ENCODE measurements at places on chromosomes 7 and 10.

DNA sequence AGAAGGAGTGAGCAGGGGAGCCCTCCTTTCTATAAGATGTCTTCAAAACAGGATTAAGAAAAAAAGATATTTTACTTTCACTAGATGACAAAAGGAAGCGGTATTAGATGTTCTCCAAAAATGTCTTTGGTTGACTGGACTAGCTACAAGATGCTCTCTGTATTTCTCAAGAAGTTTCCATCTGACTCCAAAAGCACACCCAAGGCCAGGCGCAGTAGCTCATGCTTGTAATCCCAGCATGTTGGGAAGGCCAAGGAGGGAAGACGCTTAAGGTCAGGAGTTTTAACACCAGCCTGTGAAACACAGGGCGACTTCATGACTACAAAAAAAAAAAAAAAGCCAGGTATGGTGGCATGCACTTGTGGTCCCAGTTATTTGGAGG lies 84.5 kb downstream of the PIP4K2A start:
- no peak for DNase-seq

- DNase-seq = no peak
These were observed 684 bp upstream of the ATXN7L1 start for GRCh38 chr7:105876964-105877601.

- DNase-seq = no peak
These were observed 146.3 kb downstream of the TCF7L2 start for GRCh38 chr10:113096128-113096996.

- no peak for DNase-seq
These were observed 105.1 kb upstream of the ANLN start for GRCh38 chr7:36284456-36285090.

DNA sequence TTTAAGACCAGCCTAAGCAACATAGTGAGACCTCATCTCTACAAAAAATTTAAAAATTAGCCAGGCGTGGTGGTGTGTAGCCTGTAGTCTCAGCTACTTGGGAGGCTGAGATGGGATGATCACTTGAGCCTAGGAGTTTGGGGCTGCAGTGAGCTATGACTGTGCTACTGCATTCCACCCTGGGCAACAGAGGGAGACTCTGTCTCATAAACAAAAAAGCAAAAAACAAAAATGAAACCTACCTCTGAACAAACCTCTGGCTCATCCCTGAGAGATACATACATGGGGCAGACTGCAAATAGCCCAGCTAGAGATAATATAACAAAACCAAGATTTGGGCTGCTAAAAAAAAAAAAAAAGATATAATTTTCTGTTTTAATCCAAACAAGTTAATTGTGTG lies 19.5 kb downstream of the C10orf67 start:
- no peak for DNase-seq

DNA sequence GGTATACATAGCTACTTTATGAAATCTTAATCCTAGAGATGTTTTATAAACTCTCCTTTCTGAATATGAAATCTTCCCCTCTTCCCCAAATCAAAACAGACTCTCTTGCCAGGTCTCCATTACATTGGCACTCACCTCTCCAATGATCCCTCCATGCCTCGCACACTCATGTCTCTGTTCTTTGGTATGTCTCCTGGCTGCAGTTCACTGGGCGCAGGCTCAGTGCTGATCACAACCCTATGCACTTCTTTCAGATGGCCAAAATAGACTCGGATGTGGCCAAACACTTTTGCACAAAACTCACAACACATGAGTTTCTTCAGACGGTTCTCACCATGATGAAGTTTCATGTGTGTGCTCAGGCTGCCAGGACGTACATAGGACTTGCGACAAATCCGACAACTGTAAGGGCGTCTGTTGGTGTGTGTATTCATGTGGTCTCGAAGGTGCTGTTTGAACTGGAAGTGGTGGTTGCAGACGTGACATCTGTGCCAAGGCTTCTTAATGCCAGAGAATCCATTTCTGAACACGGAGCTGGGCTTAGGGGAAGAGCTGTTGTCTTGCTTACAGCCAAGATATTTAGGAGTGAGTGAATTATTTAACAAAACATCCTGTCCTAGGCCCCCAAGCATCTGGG lies 183.2 kb downstream of the ZNF438 start:
- DNase-seq = no peak

DNA sequence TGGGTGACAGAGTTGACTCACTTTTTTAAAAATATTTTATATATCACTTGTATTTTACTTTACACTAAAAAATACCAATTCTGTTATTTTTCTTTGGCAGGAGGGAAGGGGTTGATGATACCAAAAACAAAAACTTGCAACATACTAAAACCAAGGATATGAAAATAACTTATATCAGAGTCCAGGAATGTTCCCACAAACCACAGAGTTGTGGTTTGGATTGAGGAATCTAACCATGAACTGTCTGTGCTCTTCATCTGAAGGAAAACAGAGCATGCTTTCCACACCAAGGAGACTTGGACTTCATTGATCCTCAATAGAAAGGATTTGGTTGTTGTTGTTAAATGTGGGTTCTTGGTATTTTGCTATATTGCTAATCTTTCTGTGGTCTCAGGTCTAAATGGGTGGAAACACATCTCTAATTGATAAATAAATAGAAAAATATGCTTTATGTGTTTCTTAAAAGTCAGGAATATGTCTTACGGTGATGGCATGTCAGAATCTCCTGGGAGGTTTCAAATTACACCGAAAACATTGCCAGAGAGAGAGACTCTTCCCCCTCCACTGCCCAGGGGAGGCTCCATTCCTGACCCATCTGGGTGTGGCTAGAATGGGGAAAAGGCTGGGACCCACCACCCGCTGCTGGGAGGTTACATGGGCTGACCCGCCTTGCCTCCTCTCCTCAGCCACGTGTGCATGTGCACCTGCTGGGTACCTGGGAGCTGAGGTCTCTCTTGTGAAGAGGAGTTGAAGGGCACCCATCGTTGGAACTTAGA lies 46.9 kb upstream of the STK17A start:
- no peak for DNase-seq

- DNase-seq = no peak
These were observed 212.1 kb upstream of the PPP1R3A start for GRCh38 chr7:114130866-114131265.

DNA sequence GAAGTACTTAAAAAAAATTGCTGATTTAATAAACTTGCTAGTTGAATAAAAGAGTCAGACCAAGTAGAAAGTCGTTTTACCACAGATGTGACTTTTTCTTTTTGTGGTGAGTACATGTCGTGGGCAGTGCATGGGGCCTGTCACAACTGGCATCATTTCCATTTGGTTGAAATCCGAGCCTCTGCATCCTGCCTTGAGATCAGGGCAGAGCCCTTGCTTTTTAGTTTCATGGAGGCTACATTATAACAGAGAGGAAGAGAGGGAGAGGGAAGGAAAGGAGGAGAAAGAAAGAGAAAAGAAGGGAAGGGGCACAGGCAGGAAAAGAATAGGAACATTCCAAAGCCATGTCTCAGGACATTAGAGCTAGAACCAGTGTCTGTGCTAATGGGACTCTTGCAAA lies 20.4 kb upstream of the INSYN2A start:
- DNase-seq = no peak

- DNase-seq = no peak
These were observed 153.0 kb upstream of the PPP2R2D start for GRCh38 chr10:131747791-131748190.

GRCh38 chr10:11532306-11532705 lies 79.1 kb downstream of the USP6NL start:
- DNase-seq = no peak

DNA sequence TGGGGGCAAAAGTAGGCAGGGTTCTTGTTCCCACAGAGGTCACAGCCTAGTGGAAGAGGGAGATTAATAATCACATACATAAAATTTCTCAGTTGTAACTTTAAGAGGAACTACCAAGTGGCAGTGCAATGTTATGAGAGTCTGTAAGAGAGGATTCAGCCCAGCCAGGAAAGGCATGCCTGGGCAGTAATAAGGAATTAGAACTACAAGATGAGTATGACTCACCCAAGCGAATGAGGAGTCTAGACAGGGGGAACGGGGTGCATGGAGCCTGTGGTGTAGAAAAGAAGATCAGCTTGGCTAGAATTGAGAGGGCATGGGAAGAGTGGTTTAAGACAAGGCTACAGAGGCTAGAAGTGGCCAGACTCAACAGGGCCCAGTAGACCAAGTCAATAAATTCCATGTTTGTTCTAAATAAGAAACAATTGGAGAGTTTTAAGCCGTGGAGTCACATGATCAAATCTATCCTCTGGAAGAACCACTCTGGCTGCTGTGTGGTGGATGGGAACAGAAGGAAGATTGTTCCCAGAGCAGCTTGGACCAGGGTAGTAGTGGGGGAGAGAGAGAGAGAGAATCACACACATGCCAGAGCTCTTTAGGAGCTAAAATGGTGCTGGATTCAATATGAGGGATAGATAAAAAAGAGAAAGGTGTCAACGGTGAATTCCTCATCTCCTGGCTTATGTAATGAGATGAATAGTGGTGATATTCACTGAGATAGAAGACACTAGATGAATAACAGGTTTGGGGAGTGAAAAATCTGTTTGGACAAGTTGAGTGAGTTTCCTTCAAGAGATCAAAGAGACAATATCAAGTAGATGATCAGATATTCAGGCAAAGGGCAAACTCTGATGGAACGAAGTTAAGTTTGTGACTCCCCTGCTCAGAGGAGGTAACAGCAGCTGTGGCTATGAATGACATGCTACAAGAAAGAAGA lies 265.1 kb downstream of the FGFR2 start:
- DNase-seq = no peak

DNA sequence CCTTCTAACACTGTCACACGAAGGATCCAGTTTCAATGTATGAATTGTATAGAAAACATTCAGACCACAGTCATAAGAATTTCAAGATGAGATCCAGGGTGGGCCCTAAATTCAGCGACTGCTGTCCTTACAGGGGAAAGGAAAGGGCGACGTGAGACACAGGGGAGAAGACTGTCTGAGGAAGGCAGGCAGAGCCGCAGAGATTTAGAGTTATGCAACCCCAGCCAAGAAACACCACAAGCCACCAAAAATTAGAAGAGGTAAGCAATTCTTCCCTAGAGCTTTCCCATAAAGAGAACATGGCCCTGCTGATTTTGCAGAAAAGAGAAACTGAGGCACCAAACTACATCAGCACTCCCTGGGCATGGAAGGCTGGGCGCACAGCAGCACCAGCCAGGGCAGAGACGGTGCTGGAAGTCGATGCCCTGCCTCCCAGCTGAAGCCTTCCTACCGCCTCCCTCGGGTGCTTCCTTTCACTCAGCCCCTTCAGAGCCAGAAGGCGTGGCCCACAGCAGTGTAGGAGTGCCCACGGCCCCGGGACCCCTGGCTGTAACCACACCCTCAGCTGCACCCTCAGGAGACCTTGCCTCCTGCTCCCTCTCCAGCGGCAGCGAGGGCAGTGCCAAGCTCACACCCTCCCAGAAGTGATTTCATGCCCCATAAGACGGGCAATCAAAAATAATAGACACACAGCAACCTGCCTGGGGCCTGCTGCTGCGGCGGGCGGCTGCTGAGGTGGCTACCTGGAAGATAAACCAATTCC lies 81.0 kb upstream of the LRRC4 start:
- no peak for DNase-seq

- no peak for DNase-seq
These were observed 143.2 kb downstream of the SRPK2 start for GRCh38 chr7:105245398-105246114.

GRCh38 chr7:105353752-105354328 lies 34.9 kb downstream of the SRPK2 start:
- no peak for DNase-seq

DNA sequence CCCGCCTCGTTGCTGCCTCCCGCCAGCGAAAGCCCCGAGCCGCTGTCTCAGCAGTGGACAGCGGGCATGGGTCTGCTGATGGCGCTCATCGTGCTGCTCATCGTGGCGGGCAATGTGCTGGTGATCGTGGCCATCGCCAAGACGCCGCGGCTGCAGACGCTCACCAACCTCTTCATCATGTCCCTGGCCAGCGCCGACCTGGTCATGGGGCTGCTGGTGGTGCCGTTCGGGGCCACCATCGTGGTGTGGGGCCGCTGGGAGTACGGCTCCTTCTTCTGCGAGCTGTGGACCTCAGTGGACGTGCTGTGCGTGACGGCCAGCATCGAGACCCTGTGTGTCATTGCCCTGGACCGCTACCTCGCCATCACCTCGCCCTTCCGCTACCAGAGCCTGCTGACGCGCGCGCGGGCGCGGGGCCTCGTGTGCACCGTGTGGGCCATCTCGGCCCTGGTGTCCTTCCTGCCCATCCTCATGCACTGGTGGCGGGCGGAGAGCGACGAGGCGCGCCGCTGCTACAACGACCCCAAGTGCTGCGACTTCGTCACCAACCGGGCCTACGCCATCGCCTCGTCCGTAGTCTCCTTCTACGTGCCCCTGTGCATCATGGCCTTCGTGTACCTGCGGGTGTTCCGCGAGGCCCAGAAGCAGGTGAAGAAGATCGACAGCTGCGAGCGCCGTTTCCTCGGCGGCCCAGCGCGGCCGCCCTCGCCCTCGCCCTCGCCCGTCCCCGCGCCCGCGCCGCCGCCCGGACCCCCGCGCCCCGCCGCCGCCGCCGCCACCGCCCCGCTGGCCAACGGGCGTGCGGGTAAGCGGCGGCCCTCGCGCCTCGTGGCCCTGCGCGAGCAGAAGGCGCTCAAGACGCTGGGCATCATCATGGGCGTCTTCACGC lies 825 bp downstream of the ADRB1 start:
- no peak for DNase-seq

DNA sequence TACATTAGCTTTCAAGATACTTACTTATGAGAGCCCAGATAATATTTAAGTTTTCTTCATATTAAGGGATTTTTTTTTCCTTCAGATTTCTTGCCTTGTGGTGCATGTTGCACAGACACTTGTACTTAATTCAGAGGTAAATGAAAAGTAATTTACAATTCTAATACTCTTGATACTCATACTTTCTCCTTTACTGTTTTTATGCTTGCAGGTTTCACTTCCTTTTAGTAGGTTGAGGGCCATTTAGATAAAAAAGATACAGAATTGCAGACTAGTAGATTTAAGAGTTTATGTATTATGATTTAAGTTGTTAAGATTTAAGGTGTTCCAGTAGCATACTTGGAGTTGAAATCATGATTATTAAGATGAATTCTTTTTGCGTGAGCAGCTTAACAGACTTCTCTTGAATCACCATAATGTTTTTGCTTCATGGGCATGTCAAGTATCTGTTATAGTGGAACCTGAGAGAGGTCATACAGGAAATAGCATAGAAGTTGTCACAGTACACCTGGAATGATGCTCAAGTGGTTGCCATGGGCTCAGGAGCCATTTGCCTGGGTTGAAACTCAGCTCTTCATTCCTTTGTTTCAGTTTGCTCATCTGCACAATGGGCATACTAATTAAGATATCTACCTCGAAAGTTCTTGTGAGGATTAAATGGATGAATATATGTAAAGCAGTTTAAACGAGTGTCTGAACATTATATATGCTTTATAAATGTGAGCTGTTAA lies 174.8 kb upstream of the PRPS1L1 start:
- no peak for DNase-seq

- no peak for DNase-seq
These were observed 26.4 kb downstream of the RPS24 start for GRCh38 chr10:78059906-78060702.

DNA sequence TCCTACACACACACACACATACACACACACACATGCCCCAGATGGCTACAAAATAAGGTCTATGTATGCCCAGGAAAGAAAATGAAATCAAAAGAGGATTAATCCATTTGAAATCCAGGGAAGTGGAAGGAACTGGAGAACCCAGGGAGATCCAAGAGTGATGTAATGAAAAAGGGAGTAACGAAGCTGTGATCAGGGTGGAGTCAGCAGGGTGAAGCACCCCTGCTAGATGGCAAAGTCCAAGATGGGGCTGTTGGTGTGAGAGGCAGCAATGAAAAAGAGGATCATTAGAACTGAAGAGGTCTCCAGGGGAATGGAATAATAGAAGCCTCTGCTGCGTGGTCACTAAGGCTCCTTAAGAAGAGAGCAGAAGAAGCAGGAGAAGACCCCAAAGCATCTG lies 43.6 kb upstream of the IL6 start:
- DNase-seq = no peak
